Suppressor macrophage (primary cell): ENCODE measurements at places on chromosomes 2 and 18.

- DNase-seq = no peak
These were observed 94.6 kb upstream of the SCG2 start for GRCh38 chr2:223696719-223697118.

- DNase-seq = no peak
These were observed 8.0 kb downstream of the IL36A start for GRCh38 chr2:113013336-113013661.

DNA sequence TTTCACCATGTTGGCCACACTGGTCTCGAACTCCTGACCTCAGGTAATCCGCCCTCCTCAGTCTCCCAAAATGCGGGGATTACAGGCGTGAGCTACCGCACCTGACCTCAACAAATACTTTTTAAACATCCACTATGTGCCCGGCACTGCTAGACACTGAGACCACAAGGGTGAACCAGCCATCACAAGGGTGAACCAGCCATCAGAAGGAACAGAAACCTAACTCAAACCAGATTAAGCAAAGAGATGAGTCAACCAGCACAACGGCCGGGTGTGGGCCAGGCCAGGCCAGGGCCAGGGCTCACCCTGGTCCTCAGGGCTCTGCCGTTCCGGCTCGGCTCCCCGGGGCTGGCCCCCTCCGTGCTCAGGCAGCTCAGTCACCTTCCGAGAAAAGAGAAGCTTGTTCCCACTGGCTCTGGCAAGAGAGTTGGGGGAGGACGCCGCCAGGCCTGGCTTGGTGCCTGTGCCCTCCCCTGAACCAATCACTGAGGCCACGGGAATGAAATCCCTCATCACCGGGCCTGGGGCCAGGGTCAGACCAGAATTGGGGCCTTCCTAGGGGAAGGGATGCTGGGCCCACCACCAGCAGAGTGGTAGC is 4.4 kb downstream of the TEX44 start:
- peak; percentile 79 for DNase-seq

GRCh38 chr18:25985707-25986394 is 104.6 kb downstream of the SS18 start:
- no peak for DNase-seq

DNA sequence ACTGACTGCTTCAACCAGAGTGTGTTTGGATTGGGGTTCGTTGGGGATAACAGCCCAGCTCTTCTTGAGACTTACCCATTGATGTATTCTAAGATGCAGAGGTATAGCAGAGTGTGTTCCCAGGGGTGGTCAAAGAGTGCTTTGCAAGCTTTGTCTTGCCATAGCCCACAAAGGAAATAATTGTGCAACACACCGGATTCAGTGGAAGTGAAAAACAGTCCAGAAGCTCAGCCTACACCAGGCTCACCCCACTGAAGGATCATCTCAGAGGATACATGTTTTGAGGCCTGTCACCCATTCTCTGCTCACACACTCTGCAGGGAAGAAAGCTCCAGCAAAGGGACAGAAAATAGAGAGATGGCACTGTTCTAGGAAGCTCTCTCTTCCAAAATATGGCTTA is 9.6 kb downstream of the CACNB4 start:
- peak; percentile 50 for DNase-seq

GRCh38 chr2:39433586-39434195 is 3.4 kb downstream of the MAP4K3 start:
- DNase-seq = no peak

- no peak for DNase-seq
These were observed 52.9 kb upstream of the IMP4 start for GRCh38 chr2:130289780-130290179.

- DNase-seq = no peak
These were observed 740.2 kb upstream of the ZEB2 start for GRCh38 chr2:145260081-145260480.

GRCh38 chr2:155431004-155431507 is 732.6 kb downstream of the KCNJ3 start:
- no peak for DNase-seq

DNA sequence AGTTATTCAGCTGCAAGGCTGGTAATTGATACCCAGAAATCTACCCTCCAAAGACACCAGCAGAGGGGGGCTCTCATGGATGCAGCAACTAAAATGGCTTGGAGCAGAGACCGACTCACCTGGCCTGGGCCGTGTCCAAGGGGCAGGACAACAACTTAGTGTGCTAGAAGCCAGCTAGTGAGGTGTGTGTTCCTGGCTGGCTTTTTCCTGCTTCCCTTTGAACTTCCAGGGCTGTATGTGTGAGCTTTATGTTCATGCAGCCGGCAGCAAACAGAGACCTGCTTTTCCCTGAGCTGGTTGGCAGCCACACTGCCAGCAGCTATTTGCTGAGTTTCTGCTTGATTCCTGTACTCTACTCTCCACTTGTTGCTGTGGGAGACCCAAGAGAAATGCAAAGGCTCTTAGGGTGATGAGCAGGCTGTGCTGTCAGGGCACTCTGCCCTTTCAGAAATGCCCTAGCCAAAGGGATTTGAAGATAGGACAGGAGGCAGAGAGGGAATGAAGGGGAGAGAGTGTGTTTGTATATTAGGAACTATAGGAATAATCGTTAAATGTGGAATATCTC is 23.7 kb upstream of the GRP start:
- DNase-seq = no peak

GRCh38 chr2:202355993-202356505 is 20.1 kb upstream of the BMPR2 start:
- no peak for DNase-seq

- peak; percentile 19 for DNase-seq
These were observed 438.6 kb downstream of the TXNL1 start for GRCh38 chr18:56199580-56200330.

GRCh38 chr2:29307519-29307918 is 192.3 kb downstream of the CLIP4 start:
- no peak for DNase-seq

DNA sequence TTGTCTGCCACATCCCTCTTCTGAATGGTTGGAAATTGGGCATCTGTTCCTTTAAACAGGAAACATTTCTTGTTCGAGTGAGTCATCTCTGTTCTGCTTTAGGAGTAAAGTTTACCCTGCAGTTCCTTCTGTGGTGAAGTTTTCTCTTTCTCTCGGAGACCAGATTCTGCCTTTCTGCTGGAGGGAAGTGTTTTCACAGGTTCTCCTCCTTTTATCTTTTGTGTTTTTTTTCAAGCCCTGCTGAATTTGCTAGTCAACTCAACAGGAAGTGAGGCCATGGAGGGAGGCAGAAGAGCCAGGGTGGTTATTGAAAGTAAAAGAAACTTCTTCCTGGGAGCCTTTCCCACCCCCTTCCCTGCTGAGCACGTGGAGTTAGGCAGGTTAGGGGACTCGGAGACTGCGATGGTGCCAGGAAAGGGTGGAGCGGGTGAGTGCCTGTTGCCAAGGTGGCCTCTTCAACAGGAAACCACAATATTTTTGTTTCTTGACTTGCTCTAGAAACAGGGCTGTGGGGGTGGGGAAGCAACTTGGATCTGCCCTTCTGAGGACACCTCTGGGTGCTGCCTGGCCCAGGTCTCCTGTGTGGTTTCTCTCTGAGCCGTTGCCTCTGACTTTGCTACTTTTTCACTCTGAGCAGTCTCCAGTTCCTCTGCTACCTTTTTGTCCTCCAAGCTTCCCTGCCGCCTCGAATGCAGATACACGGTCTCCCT is 2.2 kb upstream of the CASP8 start:
- peak; percentile 66 for DNase-seq

DNA sequence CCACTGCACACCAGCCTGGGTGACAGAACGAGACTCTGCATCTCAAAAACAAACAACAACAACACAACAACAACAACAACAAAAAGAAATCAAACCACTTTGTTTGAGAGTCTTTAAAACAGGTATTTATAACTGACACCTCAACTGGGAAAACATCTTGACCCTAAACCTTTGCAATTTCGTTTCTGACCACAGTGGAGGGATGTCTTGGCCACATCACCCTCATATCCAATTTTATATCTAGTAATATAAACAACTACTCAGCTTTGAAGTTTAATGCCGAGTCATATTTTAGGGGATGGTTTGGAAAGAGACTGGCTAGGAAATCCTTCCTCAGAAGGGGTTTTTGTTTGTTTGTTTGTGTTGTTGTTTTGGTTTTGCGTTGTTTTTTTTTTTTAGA is 37.8 kb upstream of the RMDN2 start:
- DNase-seq = no peak

- DNase-seq = no peak
These were observed 82.0 kb downstream of the DCDC2C start for GRCh38 chr2:3785220-3785889.

GRCh38 chr2:113273027-113273551 is 5.6 kb downstream of the PAX8 start:
- DNase-seq = peak; percentile 54

DNA sequence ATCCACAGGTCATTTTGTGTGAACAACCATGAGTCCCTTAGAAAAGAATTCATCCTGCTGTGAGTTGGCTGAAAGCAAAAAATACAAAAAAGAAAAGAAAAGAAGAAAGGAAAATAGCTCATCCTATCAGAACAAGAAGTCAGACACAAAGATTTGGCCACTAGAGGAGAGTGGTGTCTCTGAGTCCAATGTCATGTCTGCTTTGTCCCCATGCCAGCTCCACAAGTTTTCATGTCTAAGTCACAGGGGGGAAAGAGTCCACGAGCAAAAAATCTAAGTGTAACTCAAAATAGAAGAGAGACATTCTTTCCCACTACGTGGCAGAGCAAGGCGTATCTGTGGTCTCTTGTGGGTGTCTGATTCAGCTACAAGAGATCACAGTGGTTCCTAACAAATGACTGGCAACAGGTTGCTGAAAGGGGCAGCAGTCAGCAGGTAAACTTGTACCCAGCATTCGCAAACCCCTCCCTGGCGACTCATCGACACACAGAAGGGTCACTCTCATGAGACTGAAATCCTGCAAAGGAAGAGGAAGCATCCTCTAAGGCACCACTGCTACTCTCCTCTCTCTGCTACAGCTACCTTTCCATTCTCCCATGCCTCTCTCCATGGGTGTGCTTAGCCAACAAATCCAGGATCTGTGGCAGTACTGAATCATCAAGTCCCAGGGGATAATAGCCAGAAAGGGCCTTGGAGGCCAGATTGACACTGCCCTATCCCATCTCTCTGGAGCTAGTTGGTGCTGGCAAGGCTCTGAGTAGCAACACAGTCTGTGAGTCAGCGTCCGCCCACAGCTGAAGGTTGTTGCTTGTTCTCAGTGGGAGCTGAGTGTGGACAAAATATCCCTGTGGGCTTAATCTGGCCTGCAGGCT is 123.0 kb upstream of the SLC39A10 start:
- peak; percentile 90 for DNase-seq

DNA sequence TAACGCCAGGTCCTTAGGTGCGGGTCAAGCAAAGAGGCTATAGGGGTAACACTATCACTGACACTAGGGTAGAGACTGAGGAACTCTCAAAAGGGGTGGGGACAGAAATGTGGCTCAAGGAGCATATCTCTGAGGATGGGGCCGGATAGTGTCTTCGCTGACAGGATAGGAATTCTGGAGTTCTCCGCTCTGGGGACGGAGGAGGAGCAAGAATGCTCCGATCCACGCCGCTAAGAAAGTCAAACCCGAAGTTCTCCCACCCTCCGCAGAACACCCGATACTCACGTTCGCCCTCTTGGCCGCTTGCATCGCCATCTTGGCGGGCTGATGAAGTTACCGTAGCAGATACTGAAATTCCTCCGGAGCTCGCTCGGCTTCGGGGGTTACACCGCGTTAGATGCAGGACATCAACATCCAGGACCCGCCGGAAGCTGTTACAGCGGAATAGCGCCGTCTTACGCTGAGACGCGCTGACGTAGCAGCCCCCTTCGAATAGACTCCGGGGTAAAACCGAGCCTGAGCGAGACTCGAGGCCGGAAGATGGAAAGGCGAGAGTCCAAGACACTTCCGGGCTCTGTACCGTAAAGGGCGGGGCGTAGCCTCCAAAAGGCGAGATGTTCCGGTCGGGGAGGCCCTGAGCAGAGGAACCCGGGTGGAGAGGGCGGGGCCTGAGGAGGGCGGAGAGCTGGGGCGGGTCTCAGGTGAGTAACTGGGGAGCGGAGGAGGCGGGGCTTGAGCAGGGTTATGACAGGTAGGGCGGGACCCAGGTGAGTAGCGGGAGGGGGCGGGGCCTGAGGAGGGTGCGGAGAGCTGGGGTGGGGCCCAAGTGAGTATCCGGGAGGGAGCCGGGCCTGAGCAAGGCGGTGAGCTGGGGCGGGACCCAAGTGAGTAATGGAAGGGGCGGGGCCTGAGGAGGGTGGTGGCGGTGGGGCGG is at the start of gene SF3B6:
TSS of gene SF3B6 (minus strand) at position 412 of the 934 bp plus-strand sequence. CDS start at position 315, 97 bp downstream.
- DNase-seq = peak; percentile 99

- DNase-seq = peak; percentile 49
These were observed 123.1 kb upstream of the CAB39 start for GRCh38 chr2:230589497-230590015.

DNA sequence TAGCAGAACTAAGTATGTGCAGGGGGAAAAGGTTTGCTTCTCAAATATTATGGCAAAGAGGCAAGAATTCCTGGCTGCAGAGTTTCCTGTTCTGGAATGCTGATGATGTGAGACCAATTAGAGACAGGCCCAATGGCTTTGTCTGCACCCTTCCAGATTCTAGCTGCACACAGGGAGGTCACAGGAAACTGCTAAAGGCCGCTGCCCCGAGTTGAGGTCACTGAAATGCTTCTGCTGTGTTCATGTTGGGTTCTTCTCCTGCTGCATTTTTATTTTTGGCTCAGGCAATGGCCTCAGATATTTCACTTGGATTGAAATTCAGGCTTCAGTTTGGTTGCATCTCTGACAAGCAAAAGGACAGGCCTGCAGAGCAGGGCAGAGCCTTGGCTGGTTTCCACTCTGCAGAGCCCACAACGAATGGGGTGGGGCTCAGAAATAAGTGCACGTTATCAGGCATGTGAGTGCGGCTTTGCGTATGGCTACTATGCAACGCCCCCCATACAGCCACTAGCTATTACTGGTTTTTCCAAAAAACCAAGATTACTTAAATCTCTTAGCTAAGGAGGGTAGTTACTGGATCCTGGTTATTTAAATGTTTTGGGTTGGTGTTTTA is 66.9 kb upstream of the FZD5 start:
- DNase-seq = no peak
